ENCODE measurements at places on chromosomes 5 and 9.

DNA sequence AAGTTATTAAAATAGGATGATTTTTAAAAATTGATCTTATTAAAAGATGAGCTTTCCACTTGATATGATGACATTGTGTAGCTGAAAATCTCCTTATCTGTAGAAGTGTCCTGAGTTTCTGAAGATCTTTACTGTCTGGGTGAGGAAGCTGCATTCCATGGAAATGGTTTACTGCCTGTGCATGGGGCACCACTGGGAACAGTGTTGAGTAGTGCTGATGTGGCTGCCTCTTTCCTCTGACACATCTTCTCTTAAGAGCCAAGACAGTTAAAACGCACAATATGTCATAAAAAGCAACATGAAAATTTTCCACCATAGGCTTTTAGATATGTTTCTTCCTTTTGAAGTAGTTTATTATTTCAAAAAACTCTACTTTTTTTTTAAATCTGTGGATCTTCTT is 24.6 kb downstream of the SECISBP2 start:
- DNase-seq: no peak

GRCh38 chr5:30878746-30879145 is 314.7 kb upstream of the CDH6 start:
- DNase-seq: no peak

- DNase-seq: no peak
Observed at GRCh38 chr9:33170464-33171415, 3.6 kb upstream of the B4GALT1 start.

DNA sequence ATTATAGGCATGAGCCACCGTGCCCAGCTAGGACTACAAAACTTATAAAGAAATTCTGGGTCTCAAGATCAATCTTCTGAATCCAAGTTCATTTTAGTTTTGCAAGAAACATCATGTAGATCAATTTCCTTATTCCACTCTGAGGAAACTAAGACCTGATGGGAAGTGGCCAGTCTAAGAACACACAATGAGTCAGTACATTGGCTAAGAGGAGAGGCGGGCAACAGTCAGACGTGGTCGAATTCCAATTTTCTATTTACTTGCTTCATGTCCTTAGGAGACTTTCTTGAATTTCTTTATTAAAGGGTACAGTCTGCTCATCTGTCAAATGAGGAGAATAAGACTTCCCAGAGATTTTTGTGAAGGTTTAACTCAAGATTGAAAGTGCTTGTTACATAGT is 432.1 kb upstream of the BRINP1 start:
- DNase-seq: no peak

DNA sequence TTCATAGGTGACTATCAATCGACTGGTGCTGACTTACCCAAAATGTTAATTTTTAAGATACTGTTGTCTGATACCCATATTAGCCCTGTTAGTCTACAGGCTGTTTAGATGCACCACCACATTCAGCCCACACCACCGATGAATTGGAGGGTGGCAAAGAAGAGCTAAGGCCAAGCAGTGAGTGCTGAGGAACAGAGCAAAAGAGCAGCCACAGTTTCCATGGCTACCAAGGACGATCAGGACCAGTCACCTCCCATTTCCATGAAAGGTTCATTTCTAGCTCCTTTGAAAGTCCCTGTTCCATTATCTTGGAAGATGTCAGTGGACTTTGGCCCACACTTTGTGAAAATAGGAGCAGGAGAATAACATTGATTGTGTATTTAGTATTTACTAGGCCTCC is 362.9 kb downstream of the TRIM32 start:
- DNase-seq: no peak

GRCh38 chr9:15352306-15352705 is 45.3 kb upstream of the TTC39B start:
- DNase-seq: no peak

GRCh38 chr9:100584951-100585350 is 7.1 kb downstream of the CAVIN4 start:
- DNase-seq: no peak

Data from GM12892 (cell line).